T47D (cell line): ENCODE measurements at places on chromosomes 13 and 19.

GRCh38 chr13:84433024-84433423 is 550.8 kb upstream of the SLITRK1 start:
- DNase-seq = no peak

DNA sequence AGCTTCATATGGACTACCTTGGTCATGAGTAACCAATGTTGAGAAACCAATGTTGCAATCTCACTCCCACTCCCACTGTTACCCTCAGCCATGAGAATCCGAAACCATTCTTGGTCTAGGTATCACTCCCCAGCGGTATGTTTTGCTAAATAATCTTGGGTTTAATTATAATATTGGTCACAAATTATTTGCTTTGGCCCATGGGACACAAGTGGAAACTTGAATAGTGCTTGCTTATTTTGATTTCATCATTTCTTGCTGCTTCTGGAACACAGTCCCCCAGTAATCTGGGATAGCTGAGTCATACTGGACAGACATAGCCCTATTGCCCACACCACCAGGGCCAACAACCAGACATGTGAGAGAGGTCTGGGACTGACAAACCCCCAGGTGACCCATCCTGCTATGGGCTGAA is 171.6 kb upstream of the IPO5 start:
- DNase-seq = no peak

- DNase-seq = no peak
Measured at GRCh38 chr19:19613506-19613905, 5.0 kb downstream of the PBX4 start.

DNA sequence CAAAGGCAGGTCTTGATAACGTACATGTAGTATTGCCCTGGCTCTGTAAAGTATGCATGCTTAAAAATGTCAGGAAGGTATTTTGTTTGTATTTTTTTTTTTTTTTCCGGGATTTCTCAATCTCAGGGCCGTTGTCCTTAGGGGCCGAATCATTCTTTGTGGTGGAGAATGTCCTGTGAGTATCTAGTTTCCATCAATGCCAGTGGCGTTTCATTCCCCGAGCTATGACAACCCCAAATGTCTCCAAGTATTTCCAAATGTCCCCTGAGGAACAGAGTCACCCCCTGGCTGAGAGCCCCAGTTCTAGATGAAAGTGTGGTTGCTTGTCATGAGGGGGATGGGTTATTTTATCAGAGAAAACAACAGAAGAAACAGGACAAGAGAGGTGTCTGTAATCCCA is 68.7 kb downstream of the ACSBG2 start:
- DNase-seq = no peak

DNA sequence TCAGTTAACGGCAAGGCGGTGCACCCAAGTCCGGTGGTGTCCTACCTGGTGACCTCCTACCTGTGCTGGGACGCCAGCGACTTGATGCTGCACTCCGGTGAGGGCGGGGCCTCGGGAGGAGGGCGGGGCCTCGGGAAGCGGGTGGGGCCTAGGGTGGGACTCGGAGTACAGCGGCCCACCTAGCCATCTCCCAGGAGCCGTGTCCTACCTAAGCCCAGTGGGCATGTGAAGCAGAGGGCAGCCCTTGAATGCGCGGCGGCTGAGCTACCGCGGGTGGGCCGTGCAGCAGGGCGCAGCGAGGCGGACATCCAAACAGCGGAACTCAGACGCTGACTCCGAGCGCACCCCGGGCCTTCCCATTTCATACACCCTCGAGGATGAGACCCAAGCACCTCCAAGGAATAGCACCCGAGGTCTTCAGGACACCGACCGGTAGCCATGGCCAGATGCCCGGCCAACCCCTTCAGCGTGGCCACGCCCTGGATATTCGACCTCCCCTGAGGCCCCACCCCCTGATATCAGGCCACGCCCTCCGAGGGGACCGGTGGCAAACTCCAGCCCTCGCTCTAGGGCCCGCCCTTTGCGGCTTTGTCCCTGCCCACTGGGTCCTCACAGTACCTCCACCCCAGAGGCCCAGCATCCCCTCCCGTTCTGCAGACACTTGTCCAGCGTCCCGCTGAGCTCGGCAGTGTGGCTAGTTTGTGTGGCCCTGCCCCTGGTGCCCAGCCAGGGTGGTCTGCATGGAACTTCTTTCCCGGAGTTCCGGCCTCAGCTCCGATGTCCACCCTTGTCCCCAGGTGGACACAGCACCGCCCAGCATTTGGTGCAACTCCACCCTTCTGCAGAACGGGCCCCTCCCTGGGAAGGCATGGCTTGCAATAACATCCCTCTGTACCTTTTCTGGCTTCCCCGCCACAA is 5.4 kb downstream of the KLK1 start:
- DNase-seq = peak; percentile 66

DNA sequence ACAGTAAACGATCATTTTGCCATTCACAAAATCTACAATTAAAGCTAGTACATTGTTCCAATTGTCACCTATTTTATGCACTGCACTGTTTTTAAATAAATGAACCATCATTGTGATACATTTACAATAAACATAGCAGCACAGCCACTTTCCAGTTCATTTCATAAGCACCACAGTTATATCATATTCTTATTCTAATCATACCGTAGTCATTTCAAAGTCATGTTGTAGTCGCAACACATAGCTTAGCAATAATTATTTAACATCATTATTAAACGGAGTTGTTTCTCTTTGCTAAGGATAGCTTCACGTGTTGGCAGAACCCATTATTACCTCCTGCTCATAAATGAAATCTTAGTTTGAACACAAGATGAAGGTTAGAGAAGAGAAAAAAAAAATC is 2.2 kb upstream of the PCDH9 start:
- no peak for DNase-seq

- no peak for DNase-seq
Measured at GRCh38 chr19:18781885-18782527, 9.1 kb downstream of the COMP start.

DNA sequence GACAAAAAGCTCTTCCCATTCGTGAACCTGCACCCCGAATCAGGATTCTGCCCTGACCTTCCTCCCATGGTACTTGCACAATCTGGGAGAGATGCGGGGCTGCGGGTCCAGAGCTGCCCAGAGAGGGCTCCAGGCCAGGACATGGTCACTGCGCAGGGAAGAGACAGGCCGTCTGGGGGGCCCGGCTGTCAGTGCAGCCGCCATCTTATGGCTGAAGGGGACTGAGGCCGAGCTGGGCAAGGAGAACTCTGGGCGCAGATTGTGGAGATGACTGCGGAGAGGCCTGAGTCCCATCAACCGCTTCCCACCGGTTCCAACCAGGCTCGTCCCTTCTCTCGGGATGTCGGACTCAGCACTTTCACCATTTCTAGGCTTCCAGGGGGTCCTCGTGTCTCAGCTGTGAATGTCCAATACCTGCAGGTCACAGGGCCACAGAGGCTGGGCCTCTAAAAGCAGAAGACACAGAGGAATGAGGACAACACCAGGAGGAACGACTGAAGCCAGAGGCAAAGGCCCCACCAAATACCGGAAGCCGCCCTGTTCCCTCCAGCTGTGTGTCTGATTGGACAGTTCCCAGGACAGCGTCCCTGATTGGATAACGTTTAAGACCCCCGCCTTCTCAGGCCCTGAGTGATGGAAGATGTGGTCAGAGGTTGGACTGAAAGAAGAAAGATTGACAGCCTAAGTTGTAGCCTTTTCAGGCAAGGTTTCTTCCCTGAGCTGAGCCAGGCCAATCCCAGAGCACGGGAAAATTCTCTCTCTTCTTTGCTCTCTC is 117.1 kb upstream of the ZNF91 start:
- no peak for DNase-seq

GRCh38 chr13:105928048-105928447 is 607.4 kb downstream of the EFNB2 start:
- DNase-seq = no peak

DNA sequence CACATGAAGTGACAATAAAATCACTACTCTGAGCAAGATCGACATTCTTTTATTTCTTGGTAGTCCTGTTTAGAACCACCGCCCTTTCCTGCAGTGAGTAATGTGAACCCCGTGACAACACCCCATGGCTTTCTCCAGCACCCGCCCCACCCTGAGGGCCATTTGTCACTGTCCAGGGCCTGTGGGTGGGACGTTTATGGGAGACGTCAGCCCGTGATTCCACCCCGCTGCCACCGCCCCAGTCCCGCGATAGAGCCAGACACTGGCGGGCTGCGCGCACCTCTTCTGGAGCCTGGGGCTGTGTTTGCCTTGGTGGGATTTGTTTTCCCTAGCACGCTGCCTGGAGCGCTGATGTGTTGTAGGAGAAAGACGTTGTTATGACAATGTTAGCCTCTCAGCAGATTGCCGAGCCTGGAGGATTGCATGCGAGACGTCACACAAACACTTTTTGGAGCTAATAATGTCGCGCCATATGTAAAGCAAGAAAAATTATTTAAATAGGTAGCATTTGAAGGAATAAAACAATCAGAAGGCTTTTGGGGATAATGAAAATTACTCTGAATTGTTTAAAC is 263.7 kb downstream of the TEX29 start:
- peak; percentile 5 for DNase-seq
